ENCODE measurements at places on chromosomes 16 and 17. TPM values are rescaled to one million over a fixed set of nuclear protein-coding genes. Genes with fewer than 3 reads are reported as not detected.

Gene MEAK7
- total RNA-seq = 12.2 TPM

Gene CES4A
- 7.9 TPM for total RNA-seq

DNA sequence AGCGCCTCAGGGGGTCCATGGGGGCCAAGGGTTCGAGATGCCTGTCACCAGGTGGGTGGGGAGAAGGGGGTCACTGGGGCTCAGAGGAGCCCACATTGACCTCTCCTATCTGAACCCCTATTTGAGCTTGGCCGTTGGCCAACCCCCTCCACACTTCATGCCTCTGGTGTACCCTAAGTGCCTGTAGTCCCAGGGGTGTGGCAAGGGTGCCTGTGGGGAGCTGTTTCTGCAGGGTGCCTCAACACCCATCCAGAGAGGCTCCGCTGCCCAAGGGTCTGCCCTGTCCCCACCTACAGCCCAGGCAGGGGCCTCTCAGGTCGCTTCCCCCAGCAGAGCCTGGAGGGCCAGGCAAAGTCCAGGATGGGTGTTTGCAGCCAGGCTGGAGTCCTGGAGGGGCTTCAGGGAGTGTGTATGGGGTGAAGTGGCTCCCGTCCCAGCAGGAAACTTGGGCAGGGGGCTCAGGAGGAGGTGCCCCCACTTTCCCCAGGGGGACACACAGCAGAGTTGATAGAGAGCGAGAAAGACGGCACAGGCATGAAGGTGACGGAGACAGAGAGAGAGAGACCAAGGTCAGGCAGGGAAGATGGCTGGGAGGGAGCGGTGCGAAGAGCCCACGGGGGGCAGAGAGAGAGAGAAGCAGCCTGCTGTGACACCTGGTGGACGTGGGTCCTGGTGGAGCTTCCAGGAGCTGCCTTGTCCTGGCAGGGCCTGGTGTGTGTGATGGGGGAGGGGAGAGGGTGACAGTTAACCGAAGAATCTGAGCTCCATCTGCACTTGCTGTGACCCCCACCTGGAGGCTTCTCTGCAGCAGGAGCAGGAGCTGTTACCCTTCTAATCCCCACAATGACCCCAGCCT, at the start of gene SEPTIN12:
Gene SEPTIN12, minus strand, starts transcription at position 719 of the 856 bp plus-strand sequence. Its CDS starts 700 bp downstream, at position 19.
- DNase-seq = no peak

Gene ZPBP2
- not detected for total RNA-seq

DNA sequence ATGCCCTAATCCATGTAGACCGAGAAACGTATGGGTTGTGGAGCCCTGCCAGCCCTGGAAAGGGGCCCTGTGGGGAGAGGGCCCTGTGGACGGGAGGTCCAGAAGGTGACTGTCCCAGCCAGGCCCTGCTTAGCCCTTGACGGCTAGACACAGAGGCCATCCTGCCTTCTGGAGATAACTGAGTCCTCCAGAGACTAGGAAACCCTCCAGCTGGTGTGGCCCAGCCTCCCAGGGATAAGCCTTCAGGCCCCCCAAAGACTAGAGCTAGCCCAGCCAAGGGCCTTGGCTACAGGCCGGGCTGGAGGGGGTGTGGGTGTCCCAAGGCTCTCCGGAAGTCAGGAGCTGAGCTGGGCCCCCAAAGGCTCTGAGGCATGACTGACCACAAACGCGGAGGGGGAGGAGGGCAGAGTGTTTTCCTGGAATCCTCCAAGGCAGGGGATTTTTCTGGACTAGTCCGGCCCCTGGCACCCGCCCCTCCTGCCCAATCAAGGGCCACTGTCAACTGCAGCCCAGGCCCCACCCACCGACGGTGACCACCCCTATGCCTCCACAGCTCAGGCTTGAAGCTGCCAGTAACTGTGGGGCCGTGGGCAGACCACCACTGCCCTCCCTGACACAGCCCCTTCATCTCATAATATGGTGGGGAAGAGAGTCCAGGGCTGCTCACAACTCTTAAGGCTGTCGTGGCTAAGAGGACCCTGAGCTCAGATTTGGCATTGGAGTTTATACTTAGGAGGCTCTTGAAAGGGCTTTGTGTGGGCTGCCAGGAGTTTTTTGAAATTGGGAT, 885 bp upstream of the VASN start:
- no peak for DNase-seq

- no peak for DNase-seq
Measured at GRCh38 chr16:13060932-13061331, 159.5 kb downstream of the SHISA9 start.

Measured in skin of body (tissue), 3 donors.